ENCODE measurements at places on chromosomes 2 and 18.
A peak's percentile ranks its signal among the peaks of the same experiment; 100 is the strongest.

DNA sequence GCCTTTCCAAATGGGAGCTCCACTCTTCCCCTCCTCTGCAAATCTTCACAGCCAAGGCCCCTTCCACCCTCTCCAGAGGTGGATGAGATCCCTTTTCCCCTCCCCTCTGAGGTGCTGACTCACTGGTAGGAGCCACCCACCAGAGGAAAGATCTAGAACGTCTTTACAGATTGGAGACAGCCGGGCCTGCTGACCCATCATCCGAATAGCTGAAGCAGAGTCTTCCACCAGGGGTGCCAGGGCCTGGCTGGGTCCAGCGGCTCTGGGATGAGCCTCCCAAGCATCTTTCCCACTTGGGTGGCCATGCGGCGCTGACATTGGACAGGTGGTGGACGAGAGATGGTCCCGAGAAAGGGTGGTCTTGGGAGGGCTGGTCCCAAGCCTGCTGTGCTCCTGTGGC, 9.0 kb downstream of the ERFE start:
- no peak for DNase-seq

GRCh38 chr18:69658685-69659084, 258.0 kb downstream of the DOK6 start:
- DNase-seq: no peak

DNA sequence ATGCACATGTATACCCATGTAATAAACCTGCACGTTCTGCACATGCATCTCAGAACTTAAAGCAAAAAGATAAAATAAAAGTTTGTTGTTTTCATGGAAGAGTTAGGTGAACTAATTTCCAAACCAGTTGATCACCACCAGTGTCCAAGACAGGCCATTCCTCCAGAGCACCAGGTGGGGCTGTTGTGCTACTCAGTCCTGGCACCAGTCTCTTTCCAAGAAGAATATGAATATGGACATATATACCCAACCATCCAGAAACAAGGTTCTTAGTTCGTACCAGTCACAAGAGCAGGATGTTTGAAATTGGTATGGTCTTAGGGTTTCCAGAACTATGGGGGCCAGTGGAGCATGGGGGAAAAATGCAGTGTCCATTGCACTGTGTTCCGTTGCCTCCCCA, 17.2 kb upstream of the TNP1 start:
- no peak for DNase-seq

DNA sequence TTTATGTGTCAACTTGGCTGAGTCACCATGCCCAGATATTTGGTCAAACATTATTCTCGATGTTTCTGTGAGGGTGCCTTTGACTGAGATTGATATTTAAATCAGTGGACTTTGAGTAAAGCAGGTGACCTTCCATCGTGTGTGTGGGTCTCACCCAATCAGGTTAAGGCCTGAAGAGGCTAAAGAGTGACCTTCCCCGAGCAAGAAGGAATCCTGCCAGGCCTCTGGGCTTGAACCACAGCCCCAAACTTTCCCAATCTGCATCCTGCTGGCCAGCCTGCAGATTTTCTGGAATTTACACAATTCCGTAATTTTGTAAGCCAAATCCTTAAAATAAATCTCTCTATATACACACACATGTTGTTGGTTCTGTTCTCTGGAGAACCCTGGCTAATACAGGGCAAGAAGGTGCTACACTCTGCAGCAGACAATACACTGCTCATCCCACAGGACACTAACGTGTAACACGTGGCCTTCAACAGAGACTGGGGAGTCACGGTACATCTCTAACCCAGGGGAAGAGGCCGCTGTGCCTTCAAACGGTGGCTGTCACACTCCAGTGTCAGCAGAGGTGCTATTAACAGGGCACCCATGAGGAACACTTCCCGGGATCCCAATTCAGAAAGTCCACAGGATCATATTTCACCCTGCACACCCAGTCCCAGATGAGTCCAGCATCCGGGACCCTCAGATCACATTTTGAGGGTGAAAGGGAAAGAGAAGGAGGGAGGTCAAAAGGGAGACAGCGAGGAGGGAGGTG, 113.1 kb upstream of the ID2 start:
- DNase-seq: no peak

DNA sequence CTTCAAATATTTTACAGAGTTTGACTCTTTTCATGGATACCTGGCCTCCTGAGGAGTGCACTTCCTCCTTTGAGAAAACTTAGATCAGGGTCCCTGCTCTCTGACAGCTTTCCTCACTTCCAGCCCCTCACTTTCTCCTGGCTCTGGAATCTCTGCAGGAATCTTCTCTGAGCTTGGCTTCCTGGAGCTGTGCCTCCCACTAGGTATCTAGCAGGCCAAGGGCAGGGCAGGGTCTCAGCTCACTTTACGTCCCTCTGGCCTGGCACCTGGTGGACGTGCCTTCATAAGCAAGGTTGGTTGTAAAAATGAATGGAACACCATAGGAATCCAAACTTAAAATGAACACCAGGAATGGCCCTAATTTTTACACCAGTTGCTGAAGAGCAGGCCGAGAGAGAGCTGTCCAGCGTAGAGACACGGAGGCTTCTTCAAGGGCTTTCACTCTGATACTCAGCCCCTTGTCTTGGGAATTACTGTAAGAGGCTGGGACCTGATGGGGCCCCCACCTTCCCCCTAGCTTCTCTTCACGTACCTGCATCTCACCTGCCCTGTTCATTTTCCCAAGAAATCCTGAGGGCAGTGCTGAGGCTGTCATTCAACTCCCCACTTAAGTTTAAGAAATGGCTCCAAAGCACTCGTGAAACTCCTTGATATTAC, 426.9 kb upstream of the ID2 start:
- DNase-seq: no peak

GRCh38 chr2:30756051-30756719, 51.1 kb downstream of the CAPN13 start:
- DNase-seq: no peak

DNA sequence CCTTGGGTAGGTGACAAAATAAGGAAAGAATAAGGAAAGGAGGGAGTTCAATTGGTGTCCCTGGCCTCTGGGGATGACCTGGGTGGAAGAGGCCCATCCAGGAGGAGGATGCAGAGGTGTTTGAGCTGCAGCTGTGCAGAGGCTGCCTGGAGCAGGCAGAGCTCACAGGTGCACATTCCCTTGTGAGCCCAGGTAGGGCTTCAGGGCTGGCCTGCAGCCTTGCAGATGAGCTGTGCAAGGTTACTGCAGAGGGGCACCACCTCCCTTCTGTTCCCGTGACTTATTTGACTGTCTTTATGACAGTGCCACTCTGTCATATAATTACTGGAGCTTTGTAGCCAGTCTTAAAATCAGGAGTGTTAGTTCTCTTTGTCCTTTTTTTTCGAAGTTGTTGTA, 263.2 kb upstream of the HS6ST1 start:
- DNase-seq: no peak

- no peak for DNase-seq
Measured at GRCh38 chr2:1340141-1340512, 73.1 kb upstream of the TPO start.

DNA sequence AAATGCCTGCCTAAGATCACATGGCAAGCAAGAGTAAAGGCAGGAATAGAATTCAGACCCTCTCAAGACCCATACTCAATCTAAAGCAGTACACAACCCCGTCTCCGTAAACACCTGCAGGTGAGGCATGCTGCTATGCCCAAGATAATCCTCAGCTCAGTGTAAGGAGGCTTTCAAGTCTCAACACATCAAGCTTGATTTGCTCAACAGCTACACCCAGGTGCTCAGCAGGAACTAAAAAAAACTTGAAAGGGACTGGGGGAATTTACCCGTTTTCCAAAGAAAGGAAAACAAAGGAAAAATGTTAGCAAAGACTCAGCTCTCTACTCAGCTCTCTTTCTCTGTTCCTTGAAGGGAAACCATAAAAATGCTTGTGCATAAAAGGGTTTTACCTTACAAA, 301.8 kb downstream of the C1D start:
- no peak for DNase-seq

DNA sequence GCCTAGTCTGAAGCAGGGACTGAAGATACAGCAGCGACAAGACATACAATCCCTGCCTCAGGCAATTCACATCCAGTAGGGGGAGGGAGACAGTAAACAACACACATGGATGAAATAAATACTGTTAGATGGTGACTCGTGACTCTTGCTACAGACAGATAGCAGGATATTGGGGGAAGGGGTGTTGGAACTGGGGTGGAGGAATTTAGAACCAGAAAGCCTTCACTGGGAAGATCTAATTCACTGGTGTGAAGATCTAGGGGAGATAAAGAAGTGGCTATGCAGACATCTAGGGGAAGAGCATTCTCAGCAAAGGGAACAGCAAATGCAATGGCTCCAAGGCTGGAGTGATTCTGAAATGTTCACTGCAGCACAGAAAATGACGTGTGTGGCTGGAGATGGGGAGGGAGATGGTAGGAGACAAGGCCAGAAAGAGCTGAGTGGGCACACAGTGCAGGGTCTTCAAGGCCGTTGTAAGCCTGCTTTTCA, 52.6 kb upstream of the TMEM163 start:
- no peak for DNase-seq

- no peak for DNase-seq
Measured at GRCh38 chr2:137173463-137173862, 408.1 kb downstream of the THSD7B start.

- DNase-seq: peak; percentile 52
Measured at GRCh38 chr2:172437419-172438341, 10.3 kb downstream of the ITGA6 start.

GRCh38 chr18:9712130-9712577, 4.1 kb downstream of the RAB31 start:
- no peak for DNase-seq

DNA sequence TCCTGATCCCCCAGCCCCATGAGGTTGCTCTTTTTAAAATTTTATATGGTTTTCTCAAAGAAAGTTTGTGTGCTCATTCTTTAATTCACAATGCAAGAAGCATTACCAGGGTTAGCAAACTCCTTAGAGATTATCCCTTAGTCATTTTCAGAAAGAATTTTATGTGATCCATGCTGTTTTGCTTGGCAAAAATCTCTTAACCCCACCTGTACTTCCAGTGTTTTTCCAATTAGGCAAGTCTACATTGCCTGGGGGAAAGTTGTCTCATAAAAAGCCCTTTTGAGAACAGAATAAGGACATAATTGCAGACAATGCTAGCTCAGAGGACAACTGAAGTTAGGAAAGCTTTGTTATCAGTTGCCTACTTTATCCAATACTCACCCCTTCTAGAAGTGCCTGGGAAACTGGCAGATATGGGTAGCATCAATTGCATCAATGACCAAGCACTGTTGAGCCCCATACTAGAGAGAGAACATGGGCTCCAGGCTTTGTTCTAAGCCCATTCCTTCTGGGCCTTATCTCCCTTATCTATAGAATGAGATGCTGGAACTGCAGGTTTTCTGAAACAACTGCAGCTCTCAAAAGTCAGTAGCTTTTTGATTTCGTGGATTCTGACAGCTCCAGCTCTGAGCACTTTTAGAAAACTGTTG, 265.9 kb upstream of the SPHKAP start:
- no peak for DNase-seq

- no peak for DNase-seq
Measured at GRCh38 chr2:45681675-45682074, 30.2 kb downstream of the PRKCE start.

GRCh38 chr2:12320027-12320734, 396.6 kb upstream of the TRIB2 start:
- no peak for DNase-seq

DNA sequence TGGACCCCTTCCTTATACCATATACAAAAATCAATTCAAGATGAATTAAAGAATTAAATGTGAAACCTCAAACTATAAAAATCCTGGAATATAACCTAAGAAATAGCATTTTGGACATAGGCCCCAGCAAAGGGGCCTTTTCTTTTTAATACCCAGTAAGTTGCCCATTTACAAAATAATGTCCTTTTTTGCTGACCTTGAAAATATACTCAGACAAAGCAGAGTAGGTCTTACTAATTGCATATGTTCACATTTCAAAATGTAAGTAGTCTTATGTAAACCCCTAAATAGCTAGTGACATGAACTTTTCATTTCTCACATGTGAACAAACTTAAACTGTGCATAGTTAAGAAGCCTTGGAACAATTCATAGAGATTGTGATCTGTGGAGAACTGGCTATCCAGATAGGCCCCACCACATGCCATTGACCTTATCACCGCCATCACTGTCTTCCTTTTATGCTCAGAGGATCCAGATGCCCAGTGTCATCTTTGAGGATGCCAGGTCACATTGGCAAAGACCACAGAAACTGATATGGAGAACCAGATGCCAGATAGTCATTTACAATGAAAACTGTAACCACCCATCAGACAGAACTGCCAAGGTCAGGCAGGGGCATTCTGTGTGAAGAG, 282.4 kb upstream of the RAB12 start:
- DNase-seq: no peak

- no peak for DNase-seq
Measured at GRCh38 chr18:48735080-48735676, 196.3 kb downstream of the CTIF start.

Measured in activated T-cell treated with anti-CD3 and anti-CD28 coated beads for 4 hours (primary cell).